Stimulated activated CD8-positive, alpha-beta memory T cell treated with anti-CD3 and anti-CD28 coated beads, Interleukin-4, amount 100 ng/mL, for 4 hours (primary cell): ENCODE measurements at places on chromosomes 5 and 9.

DNA sequence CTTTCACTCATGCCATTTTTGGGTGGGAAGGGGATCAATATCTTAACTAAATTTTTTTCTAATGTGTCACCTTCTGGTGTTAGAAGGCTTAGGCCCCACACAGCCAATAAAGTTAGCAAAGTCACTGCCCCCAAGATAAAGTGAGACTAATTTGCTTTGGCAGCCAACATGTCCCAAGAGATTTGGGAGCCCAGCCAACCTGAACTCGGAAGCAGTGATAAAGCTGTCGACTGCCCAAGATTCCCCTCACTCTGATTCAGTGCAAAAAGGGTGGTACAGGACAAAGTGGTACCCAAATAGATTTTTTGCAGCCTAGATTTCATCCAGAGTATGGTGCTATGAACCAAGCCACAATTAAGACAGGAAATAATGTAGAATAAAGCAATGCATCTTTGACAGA lies 572.5 kb upstream of the ARRDC3 start:
- no peak for DNase-seq

- DNase-seq: no peak
These were observed 86.3 kb upstream of the RPS23 start for GRCh38 chr5:82364497-82364896.

GRCh38 chr5:159850160-159850559 lies 66.1 kb upstream of the ADRA1B start:
- no peak for DNase-seq

DNA sequence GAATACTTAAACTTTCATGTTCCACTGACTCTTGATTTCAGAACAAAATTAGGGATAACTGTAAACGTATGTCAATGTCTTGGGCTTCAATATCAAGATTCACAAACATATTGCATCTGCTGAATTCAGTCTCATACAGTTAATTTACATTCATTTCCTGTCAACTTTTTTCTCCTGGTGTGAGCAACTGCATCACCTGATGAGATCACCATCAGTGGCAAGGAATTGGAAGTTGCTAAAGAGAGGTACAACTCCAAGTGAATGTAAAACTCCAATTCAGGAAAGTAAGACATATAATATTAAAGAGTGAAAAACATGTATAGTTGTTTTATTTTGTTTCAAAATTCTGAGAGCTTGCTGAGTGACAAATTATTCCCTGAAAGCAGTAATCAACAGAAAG lies 1336.2 kb upstream of the C9orf72 start:
- no peak for DNase-seq

- no peak for DNase-seq
These were observed 10.8 kb downstream of the KIF24 start for GRCh38 chr9:34318163-34318790.

DNA sequence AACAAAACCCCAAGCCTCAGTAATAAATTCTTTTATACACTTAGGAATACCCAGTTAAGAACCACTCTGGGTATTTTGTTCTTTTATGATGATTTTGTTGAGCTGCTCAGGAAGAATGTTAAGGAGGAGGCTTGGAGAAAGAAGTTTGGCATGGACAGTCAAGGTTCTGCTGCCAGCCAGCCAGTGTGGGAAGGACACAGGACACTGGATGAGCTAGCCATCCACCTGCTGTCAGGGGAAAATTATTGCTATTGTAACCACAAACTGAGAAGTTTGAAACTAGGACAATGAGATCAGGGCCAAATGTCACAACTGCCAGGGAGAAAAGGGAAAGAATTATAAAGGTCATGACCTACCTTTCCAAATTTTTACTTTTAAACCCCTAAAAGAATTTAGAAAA lies 25.9 kb upstream of the ADAMTSL1 start:
- no peak for DNase-seq

GRCh38 chr5:34822956-34823715 lies 15.8 kb upstream of the TTC23L start:
- DNase-seq: no peak

DNA sequence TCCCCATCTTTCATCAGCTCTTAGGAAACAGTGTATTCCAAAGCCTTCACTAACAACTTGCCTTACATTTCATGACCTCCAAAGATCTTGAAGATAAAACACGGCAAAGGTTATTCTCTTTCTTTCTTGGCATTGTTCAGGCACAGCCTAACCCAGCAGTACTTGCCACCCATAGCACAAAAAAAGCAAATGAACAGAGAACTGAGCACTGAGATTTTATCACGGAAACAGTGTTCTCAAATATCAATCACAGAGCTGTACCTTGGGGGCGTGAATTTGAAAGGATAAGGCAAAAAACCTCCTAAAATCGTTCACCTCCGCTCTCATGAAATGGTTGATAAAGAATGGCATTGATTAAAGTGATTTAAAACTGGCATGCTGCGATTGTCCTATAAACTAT lies 16.9 kb upstream of the KCNV2 start:
- no peak for DNase-seq

GRCh38 chr5:172163346-172163745 lies 24.7 kb downstream of the STK10 start:
- no peak for DNase-seq

GRCh38 chr5:21701317-21701716 lies 1151.8 kb downstream of the CDH12 start:
- DNase-seq: no peak

DNA sequence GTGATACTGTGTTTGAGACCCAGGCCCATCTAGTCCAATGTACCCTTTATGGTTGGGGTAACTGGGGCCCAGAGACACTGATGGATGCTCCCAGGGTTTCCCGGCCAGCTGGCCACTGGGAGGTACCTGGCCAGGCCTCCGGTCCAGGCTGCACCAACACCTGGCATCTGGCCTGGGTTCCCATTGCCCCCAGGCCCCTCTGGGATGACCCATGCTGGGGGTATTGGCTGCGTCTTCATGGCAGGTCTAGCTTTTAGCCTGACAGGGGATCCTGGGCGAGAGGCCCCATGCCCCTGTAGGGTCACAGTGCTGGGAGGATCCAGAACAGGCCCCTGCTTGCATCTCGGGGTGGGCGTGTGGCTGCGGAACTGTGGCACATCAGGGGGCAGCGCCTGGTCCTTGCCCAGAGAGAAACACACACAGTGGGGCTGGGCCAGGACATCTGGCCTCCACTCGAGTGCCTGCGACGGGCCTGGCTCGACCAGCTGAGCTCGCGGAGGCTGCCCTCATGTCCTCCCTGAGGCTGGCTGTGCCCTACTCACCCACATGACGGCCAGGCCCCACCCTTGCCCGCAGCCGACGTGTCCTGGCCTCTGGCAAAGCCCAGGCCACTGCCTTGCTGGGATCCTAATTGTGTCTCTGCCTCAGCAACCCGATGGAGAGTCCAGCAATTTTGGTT lies 21.5 kb upstream of the COL5A1 start:
- DNase-seq: no peak

GRCh38 chr9:92976431-92976830 lies 29.1 kb downstream of the FGD3 start:
- no peak for DNase-seq
